ENCODE measurements at places on chromosomes 5 and 9.

- no peak for DNase-seq
These were observed 9.8 kb upstream of the PRRX2 start for GRCh38 chr9:129655696-129656095.

GRCh38 chr9:137280474-137281344 is 3.2 kb downstream of the TOR4A start:
- no peak for DNase-seq

DNA sequence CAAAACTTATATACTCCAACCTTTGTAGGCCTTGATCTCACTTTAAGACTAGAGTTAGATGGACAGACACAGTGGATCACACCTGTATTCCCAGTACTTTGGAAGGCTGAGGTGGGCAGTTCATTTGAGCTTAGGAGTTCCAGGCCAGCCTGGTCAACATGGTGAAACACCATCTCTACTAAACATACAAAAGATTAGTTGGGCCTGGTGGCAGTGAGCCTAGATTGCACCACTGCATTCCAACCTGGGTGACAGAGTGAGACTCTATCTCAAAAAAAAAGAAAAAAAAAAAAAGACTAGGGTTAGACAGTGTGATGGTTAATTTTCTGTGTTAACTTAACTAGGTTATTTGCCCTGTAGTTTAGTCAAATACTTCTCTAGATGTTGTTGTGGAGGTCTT is 74.1 kb downstream of the CFAP95 start:
- no peak for DNase-seq

DNA sequence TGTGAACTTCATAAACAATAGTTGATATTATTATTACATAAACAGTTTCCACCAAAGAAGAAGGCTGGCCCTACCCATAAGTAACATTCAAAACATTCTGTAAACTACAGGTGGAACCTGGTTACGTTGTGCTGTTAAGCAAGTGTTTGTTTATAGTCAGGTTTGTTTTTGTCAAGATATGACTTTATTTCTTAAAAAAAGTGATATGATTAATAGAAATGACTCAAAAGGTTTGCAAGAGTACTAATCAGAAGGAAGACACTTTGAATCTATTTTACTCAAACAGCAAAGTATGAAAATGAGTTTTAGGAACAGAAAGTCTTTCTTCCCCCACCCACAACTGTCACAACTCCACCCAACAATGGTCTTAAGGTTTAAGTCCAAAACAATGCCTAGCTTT is 220.8 kb downstream of the PLK2 start:
- no peak for DNase-seq

DNA sequence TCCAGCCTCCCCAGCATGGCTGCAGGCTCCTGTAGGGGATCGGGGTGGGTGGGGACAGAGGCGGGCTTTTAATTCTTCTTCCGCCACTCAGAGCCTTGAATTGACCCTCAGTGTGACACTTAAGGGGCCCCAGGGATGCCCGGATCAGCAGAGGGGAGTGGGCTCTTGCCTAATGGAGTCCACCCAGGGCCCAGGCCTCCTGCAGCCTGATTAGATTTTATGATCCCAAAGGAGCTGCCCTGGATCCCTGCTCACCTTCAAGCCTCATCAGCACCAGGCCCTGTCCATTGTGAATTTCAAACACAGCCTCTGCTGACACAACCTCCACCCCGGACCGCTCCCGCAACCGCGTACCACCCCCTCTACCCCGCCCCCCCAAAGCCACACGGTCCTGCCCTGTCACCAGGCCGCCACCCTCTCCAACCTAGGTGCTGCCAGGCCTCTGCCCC is 214.1 kb upstream of the IER5L start:
- no peak for DNase-seq

GRCh38 chr5:67202828-67203227 is 6.2 kb upstream of the CD180 start:
- DNase-seq, result no peak

- no peak for DNase-seq
These were observed 17.3 kb downstream of the CHD1 start for GRCh38 chr5:98911280-98912040.

- no peak for DNase-seq
These were observed 235.6 kb downstream of the RAB3C start for GRCh38 chr5:58818465-58818864.

DNA sequence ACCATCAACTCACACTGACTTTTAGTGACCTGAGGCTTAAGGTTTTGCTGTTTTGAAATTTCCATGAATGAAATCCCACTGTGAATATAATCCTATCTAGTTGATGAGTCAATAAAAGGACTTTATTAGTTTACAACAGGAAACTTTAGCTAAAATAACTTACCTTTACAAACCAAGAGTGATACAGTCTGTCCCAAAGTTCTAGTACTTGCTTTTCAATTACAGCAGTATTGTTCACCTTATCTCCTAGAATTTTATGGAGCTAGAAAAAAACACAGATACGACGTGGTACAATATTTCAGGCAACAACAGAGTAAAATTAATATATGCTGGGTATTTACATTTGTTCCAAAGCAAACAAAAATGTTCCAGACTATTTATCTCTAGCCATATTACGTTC is 46.9 kb upstream of the CTNNAL1 start:
- no peak for DNase-seq

- DNase-seq, result no peak
These were observed 24.6 kb downstream of the TUT7 start for GRCh38 chr9:86329649-86330048.

DNA sequence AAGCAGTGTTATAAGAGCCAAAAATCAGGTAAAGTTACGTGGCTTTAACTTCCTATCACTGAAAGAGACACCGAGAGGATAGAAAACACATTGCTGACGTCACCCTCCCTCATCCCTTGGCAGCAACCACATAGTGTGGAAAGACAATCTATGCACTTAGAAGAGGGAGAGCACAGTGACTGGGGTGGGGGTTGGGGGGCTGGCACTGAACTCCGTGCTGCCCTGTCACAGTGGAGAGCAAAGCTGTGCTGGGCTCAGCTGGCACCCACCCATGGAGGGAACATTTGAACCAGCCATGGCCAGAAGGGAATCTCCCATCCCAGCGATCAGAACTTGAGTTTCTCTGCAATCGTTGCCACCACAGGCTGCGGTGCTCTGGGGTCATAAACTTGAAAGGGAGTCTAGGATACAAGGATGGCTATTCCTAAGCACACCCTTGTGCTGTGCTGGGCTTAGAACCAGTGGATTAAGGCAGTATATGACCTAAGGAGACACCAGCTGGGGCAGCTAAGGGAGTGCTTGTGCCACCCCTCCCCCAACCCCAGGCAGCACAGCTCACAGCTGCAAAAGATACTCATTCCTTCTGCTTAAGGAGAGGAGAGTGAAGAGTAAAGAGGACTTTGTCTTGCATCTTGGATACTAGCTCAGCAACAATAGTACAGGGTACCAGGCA is 73.4 kb downstream of the KIAA0825 start:
- no peak for DNase-seq

- DNase-seq, result no peak
These were observed 7.7 kb upstream of the HAVCR2 start for GRCh38 chr5:157116483-157116954.

DNA sequence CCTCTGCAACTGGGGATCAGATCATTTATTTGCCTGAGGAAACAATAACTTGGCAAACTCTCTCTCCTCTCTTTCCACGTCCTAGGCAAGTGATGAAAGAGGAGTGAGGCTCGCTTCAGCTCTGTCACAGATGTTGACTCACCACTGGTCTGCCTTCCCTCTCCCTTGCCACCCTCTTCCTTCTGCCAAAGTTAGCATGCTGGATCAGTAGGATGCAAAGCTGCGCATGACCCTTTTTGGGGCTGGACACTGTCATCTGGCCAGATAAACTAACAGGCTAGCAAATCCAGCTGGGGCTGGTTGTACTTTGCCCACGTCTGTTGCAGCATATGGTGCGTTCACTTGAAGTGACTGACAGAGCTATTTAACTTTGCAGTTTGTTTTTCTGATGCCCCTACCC is 36.2 kb upstream of the SMARCA2 start:
- no peak for DNase-seq

GRCh38 chr5:83342465-83342864 is 129.1 kb upstream of the VCAN start:
- no peak for DNase-seq

DNA sequence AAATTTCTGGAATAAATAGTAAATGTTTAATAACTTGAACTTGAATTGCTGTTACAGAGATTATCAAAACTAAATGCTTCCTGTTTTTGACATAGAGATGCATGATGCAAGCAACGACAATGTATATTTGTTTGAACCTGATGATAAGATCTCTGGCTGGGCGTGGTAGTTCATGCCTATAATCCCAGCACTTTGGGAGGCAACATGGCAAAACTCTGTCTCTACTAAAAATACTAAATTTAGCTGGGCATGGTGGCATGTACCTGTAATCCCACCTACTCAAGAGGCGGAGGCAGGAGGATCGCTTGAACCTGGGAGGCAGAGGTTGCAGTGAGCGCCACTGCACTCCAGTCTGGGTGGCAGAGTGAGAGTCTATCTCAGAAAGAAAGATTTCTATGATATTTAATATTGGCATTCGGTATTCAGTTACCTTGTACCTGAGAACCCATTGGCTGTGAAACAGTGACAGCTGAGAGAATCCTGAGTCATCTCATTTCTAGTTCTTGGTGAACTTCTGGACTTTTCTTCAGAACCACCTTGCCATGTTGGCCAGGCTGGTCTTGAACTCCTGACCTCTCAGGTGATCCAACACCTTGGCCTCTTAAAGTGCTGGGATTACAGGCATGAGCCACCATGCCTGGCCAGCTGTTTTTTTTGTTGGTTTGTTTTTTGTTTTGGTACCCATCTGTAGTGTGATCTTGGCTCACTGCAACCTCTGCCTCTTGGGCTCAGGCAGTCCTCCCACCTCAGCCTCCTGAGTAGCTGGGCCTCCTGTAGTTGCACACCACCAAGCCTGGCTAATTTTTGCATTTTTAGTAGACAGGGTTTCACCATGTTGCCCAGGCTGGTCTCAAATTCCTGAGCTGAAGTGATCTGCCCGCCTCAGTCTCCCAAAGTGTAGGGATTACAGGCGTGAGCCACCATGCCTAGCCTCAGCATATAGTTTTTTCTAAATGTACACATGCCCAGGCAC is 10.0 kb upstream of the FGF18 start:
- no peak for DNase-seq

- DNase-seq, result no peak
These were observed 378.3 kb upstream of the DAP start for GRCh38 chr5:11139217-11139865.

- no peak for DNase-seq
These were observed 109.3 kb upstream of the ICE1 start for GRCh38 chr5:5313101-5313635.

DNA sequence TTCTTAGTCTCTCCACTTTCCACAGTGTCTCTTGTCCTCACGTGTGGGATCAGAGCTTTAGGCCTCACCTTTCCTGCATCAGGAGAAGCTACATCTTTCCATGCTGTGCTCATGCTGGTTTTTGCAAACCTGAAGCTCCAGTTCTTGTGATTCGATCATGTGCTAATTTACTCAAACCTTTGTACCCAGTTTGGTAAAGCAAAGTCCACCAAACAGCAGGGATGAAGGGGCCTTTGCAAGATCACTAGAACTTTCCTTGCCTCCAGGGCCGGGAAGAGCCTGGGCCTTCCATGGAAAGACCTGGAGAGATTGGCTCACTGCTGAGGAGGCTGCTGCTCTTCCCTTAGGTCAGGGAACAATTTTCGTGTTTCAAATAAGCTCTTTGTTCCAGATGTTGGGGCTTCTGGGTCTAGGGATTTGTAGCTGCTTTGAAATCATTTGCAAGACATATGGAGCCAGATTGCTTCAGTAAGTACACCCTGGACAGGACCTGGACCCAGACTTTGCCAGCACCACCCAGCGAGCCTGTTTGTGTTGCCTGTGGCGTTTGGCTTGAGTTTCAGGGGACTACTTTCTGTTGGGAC is 18.7 kb upstream of the SPATA31E1 start:
- DNase-seq, result no peak

GRCh38 chr9:115382865-115383264 is 264.9 kb upstream of the TNC start:
- DNase-seq, result no peak

DNA sequence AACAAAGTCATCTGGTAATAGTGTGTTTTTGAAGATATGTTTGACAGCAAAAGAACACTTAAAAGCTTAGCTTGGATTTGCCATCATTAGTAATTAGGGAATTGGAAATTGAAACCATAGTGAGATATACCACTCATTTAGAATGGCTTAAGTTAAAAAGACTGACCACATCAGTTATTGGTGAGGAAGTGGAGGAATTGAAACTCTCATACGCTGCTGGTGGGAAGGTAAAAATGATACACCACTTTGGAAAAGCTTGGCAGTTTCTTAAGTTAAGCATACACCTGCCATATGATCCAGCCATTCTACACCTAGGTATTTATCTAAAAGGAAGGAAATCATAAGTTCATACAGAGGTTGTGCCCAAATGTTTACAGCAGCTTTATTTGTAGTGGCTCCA is 213.2 kb downstream of the TRIO start:
- DNase-seq, result no peak

DNA sequence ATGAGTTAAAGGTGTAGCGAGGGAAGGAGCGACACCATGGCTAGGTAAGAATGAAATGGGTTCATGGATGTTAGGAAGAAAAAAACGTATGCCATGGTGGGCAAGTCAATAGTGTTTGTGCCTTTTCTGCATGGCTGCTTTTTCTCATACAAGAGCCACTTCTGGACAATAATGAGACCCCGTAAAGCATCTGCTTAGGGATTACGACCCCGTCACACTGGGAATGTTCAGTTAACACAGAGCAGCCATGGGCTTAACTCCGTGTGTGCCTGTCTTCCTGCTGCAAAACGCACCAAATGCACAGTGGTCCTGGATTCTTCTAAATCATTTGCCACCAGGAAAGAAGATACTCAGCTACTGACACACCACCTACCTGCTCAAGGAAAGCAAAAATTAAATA is 81.8 kb downstream of the NFIB start:
- DNase-seq, result no peak

GRCh38 chr9:91212596-91213243 is 149.0 kb downstream of the AUH start:
- no peak for DNase-seq

GRCh38 chr5:151869843-151870242 is 54.8 kb downstream of the GLRA1 start:
- no peak for DNase-seq

GRCh38 chr5:109496112-109496511 is 86.3 kb upstream of the PJA2 start:
- no peak for DNase-seq

- no peak for DNase-seq
These were observed 1.3 kb downstream of the PROB1 start for GRCh38 chr5:139393497-139394122.

DNA sequence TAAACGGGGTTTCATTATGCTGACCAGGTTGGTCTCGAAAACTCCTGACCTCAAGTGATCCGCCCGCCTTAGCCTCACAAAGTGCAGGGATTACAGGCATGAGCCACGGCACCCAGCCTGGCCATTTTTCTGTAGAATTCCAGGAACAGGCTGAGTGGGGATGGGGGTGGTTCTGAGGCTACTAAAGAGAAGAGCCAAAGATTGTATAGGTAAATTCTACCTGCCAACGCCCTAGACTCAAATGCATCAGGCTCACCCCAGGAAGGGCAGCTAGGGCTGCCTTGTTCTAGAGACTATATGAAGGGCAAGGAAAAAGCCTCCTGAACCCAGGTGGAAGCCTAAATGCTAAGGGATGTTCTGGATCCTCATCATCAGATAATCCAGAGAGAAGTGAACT is 1.6 kb upstream of the C5orf52 start:
- no peak for DNase-seq

GRCh38 chr9:19583890-19584289 is 175.1 kb downstream of the ACER2 start:
- no peak for DNase-seq
